ENCODE measurements at places on chromosomes 5 and 9. TPM values are rescaled to one million over a fixed set of nuclear protein-coding genes. Genes with fewer than 3 reads are reported as not detected.

FOXD4L4 gene
- not detected for total RNA-seq

MLANA gene
- not detected for total RNA-seq

FGFR4 gene
- total RNA-seq, result 3.9 TPM

- DNase-seq, result no peak
These were observed 48.1 kb downstream of the ZNF622 start for GRCh38 chr5:16417398-16418074.

DNA sequence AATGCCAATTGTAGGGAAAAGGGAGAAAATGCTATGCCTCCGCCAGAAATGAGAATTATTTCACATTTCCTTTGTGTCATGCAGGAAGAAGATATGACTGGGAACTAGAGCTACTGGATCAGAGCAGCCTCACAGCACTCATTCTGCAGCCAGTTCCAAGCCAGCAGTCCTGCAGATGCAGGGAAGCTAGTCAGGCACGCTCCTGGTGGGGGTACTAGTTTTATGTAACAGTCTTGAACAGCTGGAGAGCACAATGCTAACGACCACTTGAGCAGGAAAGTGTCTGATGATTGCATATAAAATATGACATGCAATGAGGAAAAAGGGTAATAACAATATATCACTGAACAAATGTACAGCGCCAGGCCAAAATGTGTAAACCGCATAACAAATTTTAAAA is 21.7 kb downstream of the CDH10 start:
- DNase-seq, result no peak

- DNase-seq, result no peak
These were observed 17.5 kb downstream of the TNIP1 start for GRCh38 chr5:151063142-151063989.

SH3GL2 gene
- 0.56 TPM for total RNA-seq

IZUMO3 gene
- not detected for total RNA-seq

- no peak for DNase-seq
These were observed 74.2 kb downstream of the UGCG start for GRCh38 chr9:111970827-111971226.

DNA sequence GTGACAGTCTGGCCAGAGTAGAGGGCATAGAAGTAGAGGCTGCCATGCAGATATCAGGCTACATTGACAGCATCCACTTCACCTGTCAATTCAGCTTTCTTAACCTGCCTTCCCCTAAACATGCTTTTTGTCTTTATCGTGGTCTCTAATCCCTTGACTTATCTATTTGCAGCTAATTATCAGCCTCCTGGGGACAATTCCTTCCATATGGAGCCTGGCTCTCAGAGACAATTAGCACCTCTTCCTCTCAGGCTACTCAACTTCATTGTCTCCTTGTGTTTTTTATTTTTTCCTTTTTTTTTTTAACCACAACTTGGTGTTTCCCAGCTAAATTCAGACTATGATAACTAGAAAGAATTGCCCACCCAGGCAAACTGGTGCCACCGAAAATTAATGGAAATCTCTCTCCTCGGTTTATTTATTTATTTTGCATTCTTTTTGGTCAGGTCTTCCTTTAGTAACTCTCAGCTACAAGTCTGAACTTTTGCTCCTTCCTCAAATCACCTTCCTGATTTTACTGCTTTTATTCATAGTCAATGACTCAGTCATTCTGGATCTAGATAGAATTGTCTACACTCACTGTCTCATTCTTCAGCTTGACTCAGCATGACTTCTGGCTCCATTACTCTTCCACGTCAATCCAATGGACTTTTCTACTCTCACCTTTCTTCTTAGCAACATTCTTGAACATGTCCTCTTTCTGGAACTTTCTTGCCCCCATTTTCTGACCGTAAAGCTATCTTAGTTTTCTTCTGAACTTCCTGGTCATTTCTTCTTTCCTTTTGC is 63.0 kb upstream of the BASP1 start:
- no peak for DNase-seq

SLC4A9 gene
- total RNA-seq, result 0.12 TPM
